ENCODE measurements at places on chromosomes 3 and 15.

DNA sequence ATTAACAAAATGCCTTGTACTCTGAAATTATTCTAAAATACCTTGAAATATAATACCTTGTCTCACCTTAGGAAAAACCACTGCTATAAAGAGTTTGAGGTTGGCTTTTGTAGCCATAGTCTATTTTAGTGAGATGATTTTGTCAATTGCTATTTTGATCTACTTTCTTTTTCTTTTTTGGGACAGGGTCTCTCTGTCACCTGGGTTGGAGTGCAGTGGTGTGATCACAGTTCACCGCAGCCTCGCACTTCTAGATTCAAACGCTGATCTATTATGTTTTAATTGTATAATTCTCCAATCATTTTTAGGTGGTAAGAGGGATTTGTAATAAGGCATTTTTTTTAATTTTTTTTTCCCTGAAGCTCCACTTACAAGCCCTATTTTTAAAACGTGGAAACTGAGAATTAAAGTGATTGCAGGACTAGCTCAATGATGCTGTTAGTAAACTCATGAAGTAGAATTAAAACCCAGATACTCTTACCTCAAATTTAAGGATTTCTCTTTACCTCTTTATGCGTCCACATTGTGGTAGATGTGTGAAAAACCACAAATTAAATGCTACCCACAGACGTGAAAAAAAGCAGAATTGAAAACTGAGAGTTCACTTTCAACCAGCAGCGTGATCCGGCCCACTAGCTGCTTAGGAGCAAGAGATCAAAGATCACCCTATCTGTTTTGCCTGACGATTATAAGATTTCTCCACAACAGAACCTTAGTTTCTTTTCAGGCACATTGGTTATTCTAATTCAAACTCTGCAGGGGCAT, 384.2 kb downstream of the CGGBP1 start:
- no peak for DNase-seq

DNA sequence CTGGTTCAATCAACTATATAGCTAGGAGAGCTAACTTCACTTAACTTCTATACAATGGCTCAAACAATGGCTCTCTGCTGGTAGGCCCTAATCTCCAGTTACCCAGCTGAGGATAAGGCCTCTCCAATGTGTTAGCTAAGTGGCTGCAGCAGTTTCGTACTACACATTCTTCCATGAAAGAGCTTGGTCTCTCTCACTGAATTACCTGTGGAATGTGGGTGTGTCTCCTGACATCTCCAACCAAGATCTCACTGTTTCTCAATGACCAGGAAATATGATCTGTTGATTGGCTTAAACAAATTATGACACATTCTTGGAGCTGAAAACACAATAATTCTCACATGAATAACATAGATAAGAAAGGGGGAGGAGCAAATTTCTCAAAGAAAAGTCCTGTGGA, 169.8 kb upstream of the ROBO1 start:
- no peak for DNase-seq

- no peak for DNase-seq
These were observed 8.9 kb upstream of the SGO1 start for GRCh38 chr3:20194793-20195460.

GRCh38 chr15:64535460-64536243, 75.3 kb downstream of the ZNF609 start:
- no peak for DNase-seq

DNA sequence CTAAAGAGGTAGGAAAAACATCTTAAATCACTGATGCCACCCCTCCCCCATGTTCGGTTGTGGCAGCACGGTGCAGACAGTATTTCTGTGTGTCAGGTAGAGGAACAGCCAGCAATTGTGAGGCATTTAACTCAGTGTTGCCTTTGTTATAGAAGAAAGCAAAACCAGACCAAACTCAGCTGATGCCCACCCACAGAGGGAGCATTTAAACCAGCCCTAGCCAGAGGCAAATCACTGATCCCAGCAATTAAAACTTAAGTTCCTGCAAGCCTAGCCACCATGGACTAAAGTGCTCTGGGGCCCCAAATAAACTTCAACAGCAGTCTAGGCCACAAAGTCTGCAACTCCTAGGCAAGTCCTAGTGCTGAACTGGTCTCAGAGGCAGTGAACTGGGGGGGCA, 94.5 kb downstream of the CFAP20DC start:
- no peak for DNase-seq

DNA sequence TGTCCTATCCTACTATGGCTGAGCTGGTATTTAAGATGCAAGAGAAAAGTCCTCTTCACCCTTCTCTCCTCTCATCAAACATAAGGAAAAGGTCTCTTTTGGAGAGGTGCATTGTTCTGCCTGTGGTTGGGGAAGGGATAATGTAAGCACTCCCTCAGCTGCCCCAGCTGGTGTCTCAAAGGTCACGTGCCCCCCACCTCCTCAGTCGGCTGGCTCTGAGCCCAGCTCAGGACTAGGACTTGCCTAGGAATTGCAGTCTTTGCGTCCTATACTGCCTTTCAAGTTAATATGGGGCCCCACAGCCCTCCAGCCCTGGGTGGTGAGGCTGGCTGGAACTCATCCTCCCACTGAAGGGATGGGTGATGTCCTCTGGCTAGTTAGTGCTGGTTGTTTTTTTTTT, 29.7 kb downstream of the OR4F15 start:
- DNase-seq, result no peak

DNA sequence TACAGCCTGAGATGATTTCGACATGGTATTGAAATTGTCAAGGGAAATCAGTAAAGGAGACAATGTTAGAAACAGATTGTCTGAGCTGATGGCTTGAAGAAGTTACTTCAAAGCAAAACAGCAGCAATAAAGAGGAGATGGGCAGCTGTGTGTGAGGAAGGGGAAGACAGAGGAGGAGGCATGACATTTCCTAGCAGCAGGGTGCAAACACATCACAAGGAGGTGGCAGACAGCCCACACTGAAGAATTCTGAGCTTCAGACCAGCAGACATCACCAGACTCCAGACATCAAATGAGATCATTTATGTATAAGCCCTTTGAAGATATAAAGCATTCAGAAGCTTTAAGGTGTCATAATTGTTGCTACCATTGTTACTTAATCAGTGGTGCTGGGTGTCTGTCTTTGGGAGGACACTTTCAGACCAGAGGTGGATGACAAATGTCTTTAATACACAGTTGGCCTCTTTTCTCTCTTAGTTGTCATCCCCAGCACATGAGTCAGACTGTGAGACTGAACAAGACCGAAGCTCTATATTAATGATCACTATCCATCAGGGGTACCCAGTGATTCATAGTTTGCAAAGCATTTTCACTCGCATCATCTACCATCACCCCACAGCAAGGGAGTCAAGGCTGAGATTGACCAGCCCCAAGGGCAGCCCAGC, 203.9 kb downstream of the MINAR1 start:
- DNase-seq, result no peak

GRCh38 chr15:98673133-98673532, 24.8 kb downstream of the IGF1R start:
- no peak for DNase-seq

DNA sequence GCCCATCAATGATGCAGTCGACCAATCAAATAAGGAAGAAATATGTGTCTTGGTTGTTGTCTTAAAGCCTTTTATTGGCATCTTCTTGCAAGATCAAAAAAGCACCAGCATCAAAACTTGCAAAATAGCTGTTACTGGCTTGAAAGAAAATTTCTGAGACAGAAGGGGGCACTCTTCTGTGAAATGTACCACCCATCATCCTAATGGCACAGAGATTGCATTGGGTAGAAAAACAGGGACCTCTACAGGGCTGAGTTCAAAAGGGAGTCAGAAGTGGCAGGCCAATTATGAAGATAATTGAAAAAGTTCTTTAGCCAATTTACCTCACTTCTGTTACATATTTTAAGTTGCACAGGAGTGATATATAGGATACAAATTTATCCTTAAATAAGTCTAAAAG, 122.3 kb upstream of the GPR149 start:
- DNase-seq, result no peak

- no peak for DNase-seq
These were observed 12.2 kb downstream of the ZXDC start for GRCh38 chr3:126463521-126463920.

- DNase-seq, result no peak
These were observed 73.4 kb downstream of the CRYBG3 start for GRCh38 chr3:97895216-97895615.

DNA sequence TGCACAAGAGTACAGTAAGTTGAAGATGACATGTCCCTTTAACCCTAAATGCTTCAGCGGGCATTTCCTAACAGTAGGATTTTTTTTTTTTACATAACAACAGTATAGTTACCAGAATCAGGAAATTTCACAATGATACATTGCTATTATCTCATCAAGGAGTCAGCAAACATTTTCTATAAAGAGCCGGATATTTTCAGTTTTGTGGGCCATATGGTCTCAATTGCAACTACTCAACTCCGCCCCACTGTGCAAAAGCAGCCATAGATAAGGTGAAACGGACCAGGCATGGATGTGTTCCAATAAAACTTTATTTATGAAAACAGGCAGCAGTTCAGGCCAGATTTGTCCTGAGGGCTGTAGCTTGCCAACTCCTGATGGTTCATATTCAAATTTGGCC, 130.6 kb downstream of the SMAD6 start:
- DNase-seq, result no peak

- DNase-seq, result no peak
These were observed 13.6 kb upstream of the NANOGP8 start for GRCh38 chr15:35098737-35099136.

DNA sequence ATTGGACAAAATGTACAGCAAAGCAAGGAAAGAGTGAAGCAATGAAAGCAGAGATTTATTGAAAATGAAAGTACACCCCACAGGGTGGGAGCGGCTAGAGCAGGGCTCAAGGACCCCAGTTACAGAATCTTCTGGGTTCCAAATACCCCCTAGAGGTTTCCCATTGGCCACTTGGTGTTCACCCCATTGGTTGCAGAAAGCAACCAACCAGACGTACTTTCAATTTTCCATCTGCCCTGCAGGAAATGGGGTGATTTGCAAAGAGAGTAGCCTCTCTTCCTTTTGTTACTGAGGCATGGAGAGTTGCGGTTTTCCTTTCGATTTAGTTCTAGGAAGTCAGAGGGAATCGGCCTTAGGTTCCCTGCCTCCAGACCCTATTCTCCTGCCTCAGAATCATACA, 2.4 kb downstream of the PML start:
- DNase-seq, result no peak

GRCh38 chr3:81545572-81545971, 215.9 kb downstream of the GBE1 start:
- DNase-seq, result no peak

- no peak for DNase-seq
These were observed 5.9 kb downstream of the LMCD1 start for GRCh38 chr3:8507496-8507895.

GRCh38 chr3:35864871-35865270, 225.5 kb downstream of the ARPP21 start:
- no peak for DNase-seq

GRCh38 chr3:71057526-71057894, 526.0 kb downstream of the FOXP1 start:
- DNase-seq, result no peak

- DNase-seq, result no peak
These were observed 62.2 kb downstream of the ABTB1 start for GRCh38 chr3:127734754-127735473.

GRCh38 chr3:128194843-128195242, 41.6 kb downstream of the EEFSEC start:
- no peak for DNase-seq

DNA sequence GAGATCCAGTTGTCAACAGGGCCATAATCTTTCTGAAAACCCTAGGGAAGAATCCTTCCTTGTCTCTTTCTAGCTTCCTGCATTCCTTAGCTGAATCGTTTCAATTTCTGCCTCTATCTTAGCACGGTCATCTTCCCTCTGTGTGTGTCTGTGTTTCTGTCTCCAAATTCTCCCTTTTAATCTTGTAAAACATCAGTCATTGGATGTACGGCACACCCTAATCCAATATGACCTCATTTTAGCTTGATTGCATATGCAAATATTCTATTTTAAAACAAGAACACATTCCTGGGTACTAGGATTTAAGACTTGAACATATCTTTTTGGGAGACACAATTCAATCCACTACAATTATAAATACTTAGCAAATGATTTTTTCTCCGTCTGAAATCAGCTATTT, 600.3 kb downstream of the GBE1 start:
- no peak for DNase-seq

DNA sequence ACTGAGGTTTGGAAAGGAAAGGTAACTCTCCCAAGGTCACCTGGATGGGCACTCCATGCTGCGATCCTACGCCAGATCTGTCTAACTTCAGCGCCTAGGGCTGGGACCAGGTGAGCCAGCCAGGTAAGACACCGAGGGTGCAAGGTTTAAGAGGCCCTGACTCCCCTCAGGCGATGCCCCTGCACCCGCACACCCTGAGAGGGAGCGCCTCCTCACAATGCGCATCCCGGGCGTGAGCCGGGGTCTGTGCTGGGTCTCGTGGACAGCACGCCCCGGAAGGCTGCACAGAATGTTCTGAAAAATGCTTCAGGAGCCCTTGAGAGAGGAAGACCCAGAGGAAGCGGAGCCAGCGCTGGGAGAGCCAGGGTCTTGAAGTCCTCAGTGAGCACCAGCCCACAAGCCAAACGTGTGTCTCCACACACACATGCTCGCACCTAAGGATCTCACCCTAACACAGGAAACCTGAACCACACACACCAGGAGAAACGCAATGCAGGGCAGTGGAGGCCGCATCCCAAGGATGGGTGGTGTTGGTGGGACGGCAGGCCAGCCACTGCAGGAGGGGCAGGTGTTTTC, 142.0 kb downstream of the ADAMTS17 start:
- no peak for DNase-seq

- DNase-seq, result no peak
These were observed 221.6 kb upstream of the NR2E3 start for GRCh38 chr15:71588746-71589145.

DNA sequence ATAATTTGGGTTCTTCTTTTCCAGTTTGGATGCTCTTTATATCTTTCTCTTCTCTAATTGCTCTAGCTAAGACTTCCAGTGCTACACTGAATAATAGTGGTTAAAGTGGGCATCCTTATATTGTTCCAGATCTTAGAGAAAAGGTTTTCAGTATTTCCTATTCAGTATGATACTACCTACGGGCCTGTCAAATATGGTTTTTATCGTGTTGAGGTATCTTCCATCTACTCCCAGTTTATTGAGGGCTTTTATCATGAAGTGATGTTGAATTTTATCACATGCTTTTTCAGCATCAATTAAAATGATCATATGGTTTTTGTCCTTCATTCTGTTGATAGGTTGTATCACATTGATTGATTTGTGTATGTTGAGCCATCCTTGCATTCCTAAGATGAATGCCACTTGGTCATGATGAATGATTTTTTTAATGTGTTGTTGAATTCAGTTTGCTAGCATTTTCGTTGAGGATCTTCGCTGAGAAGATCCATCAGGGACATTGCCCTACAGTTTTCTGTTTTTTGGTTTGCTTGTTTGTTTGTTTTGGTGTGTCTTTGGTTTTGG, 3.0 kb upstream of the LRRC34 start:
- DNase-seq, result no peak
